ENCODE measurements at places on chromosomes 12 and 14.

DNA sequence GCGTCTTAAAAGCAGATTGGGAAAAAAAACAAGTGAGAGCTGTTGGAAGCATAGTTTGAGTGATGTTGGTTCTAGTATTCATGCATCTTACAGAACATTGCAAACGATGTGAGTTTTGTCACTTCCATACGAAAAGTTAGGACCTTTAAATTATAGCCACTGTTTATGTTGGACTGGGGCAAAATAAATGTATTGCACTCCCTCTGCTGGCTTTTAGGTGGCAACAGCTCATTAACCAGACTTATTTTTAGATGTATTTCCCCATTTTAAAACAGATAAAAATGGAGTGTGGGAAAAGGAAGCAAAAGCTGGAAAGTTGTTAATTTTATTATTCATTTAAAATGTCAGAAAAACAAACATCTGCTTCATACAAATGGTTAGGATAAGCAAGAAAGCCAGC lies 111.9 kb downstream of the LGR5 start:
- peak; percentile 35 for DNase-seq

GRCh38 chr12:16165506-16165905 lies 112.0 kb downstream of the SLC15A5 start:
- peak; percentile 56 for DNase-seq

GRCh38 chr14:78153064-78153341 lies 17.2 kb upstream of the NRXN3 start:
- DNase-seq: peak; percentile 16

- no peak for DNase-seq
Measured at GRCh38 chr12:107241411-107241810, 148.1 kb upstream of the CRY1 start.

GRCh38 chr12:11861864-11862600 lies 208.7 kb upstream of the BCL2L14 start:
- no peak for DNase-seq

DNA sequence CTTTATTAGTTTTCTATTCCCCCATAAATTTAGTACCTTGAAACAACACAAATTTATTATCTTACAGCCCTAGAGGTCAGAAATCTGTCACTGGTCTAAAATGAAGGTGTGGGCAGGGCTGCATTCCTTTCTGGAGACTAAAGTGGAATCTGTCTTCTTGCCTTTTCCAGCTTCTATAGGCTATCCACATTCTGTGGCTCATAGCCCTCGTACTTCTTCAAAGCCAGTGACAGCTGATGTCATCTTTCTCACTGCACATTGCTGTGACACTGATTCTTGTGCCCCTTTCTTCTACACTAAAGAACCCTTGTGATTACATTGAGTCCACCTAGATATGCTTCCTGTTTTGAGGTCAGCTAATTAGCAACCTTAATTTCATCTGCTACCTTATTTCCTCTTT lies 23.2 kb upstream of the DCN start:
- peak; percentile 41 for DNase-seq

DNA sequence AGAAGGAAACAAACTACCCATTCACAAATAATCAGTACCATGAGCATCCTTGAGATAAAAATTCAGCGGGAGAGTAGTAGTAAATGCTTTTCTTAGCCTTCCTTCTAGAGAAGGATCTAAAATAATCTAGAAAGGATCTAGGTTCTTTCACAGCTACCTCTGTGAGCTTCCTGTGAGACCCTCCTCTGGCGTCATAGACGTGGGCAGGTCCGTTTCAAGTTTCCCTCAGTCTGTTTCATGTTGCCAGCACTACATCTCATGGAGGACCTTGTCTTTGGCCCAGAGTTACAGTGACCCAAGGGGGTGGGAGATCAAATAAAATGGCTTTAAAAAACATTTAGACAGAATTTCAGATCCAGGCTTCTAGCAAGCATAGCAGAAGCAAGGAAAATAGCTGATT lies 13.6 kb downstream of the DAAM1 start:
- no peak for DNase-seq

- no peak for DNase-seq
Measured at GRCh38 chr12:131494741-131495524, 216.0 kb upstream of the SFSWAP start.

DNA sequence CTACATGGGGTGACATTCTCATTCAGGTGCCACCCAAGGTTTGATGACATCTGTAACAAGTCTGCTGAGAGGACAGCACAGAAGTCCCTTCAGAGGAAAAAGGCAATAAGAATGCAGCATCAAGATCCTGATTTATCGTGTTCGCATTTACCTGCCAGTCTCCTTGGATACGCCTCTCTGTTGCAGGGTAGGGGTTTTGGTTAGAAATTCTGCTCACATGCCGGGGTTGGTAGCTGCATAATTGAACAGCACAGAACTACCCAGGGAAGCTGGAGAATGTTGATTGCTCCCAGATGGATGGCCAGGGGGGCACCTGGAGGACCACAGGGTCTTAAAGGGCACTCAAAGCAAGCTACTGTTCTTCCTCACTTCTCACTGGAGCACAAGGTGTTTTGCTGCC lies 31.1 kb upstream of the CHST11 start:
- no peak for DNase-seq
